Bronchial smooth muscle cell (primary cell): ENCODE measurements at places on chromosomes 7 and 10. TPM values are rescaled to one million over a fixed set of nuclear protein-coding genes. Genes with fewer than 3 reads are reported as not detected.

The NFE2L3 gene
- 0.63 and 1.9 TPM in 2 replicates for total RNA-seq

The CLIP2 gene
- total RNA-seq, result 59.4 and 62.3 TPM in 2 replicates

The STEAP1B gene
- 13.8 and 21.0 TPM in 2 replicates for total RNA-seq

The RHEB gene
- total RNA-seq, result 28.7 and 41.8 TPM in 2 replicates
